ENCODE measurements at places on chromosomes 4 and X. TPM values are rescaled to one million over a fixed set of nuclear protein-coding genes. Genes with fewer than 3 reads are reported as not detected.

Gene NAA11
- not detected for total RNA-seq

Gene KDR
- total RNA-seq: 102 TPM

Gene PTCHD1
- 1.5 TPM for total RNA-seq

Gene CLTRN
- 1.7 TPM for total RNA-seq

Gene MUC7
- total RNA-seq: not detected

Gene KLF3
- 16.5 TPM for total RNA-seq

Gene CPEB2
- total RNA-seq: 2.4 TPM

Gene WAS
- total RNA-seq: 0.12 TPM

Gene CCNB3
- 0.74 TPM for total RNA-seq

Gene BEX2
- total RNA-seq: 37.5 TPM

Gene TMEM255A
- total RNA-seq: 0.28 TPM

Gene WDR19
- 23.7 TPM for total RNA-seq

Gene CNGA2
- total RNA-seq: not detected

Gene TMEM47
- 56.7 TPM for total RNA-seq

Gene ADH7
- not detected for total RNA-seq

Gene PDHA2
- not detected for total RNA-seq

Gene ENAM
- not detected for total RNA-seq

Gene CFAP299
- total RNA-seq: not detected

Gene NLRP2B
- total RNA-seq: not detected

Gene LETM1
- total RNA-seq: 64.9 TPM
